SIG-M5 (cell line): ENCODE measurements at places on chromosomes 3 and 15.
A peak's percentile ranks its signal among the peaks of the same experiment; 100 is the strongest.

DNA sequence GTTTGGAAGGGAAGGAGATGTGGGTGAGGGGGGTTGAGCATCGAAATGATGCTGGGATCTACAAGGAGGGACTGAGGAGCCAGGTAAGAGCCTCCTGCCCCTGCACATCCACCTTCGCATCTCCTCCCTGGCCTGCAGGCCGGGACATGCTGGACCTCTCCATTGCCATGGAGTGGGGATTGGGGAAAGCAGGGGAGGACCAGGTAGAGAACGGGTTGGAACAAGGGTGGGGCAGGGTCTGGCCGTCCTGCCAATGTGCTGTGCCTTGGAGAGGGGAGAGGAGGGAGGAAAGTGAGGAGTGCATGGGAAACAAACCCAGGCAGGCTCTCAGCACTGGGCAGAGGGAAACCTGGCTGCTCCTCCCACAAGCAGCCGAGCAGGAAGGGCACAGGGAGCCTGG lies 10.6 kb downstream of the PLA2G4B start:
- DNase-seq, result no peak

- no peak for DNase-seq
Observed at GRCh38 chr3:169842960-169843359, 26.8 kb downstream of the LRRC31 start.

DNA sequence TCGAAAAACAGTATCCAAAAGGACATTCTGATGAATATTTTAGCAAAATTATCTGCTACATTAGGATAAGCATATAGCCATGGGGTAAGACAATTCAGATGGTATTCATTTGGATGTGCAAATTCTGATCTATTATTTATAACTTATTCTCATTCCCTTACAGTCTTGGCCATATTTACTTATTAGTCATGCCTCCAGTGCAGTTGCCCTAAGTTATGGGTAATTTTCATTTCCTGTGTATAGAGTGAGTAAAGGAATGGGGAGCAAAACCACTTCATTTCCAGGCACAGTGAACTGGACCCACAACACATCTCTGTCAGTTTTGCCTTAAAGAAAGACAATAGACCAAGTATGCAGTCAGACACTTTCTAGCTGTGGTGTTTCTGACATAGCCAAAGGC lies 134.3 kb downstream of the POLQ start:
- no peak for DNase-seq

DNA sequence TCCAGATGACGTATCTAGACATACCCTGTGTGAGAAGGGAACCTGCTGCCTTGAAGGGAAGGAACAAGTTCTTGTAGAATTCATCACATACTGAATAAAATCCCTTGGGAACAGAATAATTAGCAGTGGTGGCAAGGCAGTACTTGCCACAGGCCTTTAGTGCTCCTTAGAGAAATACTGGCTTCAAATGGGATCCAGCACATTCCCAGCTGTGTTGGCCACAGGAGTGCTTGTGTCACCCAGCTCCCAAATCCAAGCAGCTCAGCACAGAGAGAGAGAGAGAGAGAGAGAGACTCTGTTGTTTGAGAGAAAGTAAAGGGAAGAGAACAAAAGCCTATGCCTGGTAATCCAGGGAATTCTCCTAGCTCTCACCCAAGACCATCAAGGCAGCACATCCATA lies 969.0 kb upstream of the ALCAM start:
- no peak for DNase-seq

DNA sequence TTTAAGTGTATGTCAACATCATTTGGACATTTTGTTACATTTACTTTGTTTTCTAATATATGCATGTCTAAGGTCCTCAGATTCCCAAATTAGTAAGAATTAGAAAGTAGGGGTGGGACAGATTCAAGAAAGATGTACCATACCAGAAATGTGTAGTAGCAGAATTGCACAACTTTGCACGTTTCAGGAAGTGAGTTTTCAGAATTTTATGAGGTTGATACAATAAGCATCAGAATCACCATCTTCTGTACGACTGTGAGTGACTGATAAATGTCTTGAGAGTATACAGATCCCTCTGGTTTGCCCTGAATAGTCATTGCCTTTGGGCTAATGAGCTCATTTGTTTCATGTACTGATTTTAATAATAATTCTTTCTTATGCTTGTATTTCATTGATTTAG lies 9.3 kb downstream of the ARIH2 start:
- peak; percentile 39 for DNase-seq

GRCh38 chr15:65619626-65620290 lies 2.0 kb upstream of the SLC24A1 start:
- no peak for DNase-seq

- no peak for DNase-seq
Observed at GRCh38 chr15:80915472-80915871, 74.1 kb downstream of the MESD start.

DNA sequence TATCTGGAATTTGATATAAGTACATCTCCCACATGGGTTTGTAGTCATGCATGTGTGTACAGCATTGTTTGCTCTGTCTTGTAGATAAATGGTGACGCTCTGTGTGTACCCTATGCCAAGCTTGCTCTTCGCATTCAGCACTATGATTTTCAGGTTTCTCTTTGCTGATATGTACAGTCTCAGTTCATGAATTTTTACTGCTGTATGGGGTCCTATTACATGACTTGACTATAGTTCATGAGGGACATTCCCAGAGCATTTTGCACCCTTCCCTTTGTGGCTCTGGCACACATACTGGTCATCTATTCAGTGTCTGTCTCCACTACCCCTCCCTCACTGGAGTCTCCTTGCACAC lies 132.7 kb downstream of the EEFSEC start:
- DNase-seq, result no peak

DNA sequence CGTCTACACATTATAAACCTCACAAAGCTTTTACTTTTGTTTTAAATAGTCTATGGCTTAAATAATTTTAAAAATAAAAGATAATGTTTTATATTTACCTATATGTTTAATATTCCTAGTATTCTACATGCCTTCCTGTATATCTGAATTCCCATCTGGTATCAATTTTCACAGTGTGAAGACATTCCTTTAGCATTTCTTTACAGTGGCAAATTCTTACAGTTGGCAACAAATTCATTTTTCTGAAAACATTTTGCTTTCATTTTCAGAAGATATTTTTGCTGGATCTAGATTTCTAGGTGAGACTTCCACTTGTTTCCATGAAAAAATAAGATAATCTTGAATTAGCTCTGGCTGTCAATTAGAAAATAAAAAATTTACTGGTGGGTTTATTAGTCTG lies 471.4 kb upstream of the NAALADL2 start:
- DNase-seq, result no peak

GRCh38 chr3:11534793-11535101 lies 109.0 kb downstream of the VGLL4 start:
- DNase-seq, result no peak

- no peak for DNase-seq
Observed at GRCh38 chr3:168885028-168885427, 778.5 kb downstream of the MECOM start.

- no peak for DNase-seq
Observed at GRCh38 chr3:100023150-100023549, 91.2 kb downstream of the FILIP1L start.

- no peak for DNase-seq
Observed at GRCh38 chr3:45774581-45775521, 21.5 kb downstream of the SLC6A20 start.

GRCh38 chr3:64188810-64189560 lies 36.3 kb downstream of the PRICKLE2 start:
- no peak for DNase-seq

- no peak for DNase-seq
Observed at GRCh38 chr3:37630441-37630840, 231.2 kb upstream of the CTDSPL start.

GRCh38 chr3:187648177-187648576 lies 22.0 kb downstream of the SST start:
- no peak for DNase-seq

- no peak for DNase-seq
Observed at GRCh38 chr3:185402561-185402960, 39.6 kb downstream of the MAP3K13 start.

DNA sequence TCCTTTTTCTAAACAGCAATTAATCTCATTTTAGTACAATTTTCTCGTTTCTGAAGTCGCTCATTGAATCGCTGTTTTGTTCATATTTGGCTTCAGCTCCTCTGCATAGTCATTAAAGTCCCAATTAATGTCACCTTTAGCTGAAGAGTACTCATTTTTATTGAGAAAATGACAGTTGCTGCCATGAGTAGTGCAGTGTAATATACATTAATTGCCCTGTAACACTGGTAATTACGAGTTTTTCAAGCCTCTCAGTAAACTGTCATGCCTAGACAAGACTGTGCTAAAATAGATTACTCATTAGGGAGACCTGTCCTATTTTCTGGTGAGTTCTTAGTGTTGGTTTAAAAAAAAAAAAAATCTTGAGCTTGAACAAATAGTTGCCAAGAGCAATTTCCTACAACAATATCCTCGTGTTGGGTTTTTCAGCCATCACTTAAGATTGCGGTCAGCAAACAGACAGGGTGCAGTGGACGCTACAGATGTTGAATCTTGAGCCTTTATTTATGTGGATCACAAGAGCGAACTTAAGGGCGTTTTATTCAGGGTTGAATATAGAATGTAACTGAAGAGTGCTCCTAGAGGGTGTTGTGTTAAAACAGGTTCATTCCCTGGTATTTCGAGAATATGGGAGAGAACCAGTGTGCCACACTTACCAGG lies 176.0 kb downstream of the CDIN1 start:
- DNase-seq, result no peak

GRCh38 chr3:63508305-63508704 lies 144.2 kb upstream of the SNTN start:
- DNase-seq, result no peak

GRCh38 chr3:112745567-112746248 lies 101.0 kb downstream of the CD200R1L start:
- no peak for DNase-seq

- DNase-seq, result no peak
Observed at GRCh38 chr3:67037615-67038014, 39.5 kb downstream of the KBTBD8 start.

- no peak for DNase-seq
Observed at GRCh38 chr15:60026555-60026954, 22.4 kb downstream of the FOXB1 start.

DNA sequence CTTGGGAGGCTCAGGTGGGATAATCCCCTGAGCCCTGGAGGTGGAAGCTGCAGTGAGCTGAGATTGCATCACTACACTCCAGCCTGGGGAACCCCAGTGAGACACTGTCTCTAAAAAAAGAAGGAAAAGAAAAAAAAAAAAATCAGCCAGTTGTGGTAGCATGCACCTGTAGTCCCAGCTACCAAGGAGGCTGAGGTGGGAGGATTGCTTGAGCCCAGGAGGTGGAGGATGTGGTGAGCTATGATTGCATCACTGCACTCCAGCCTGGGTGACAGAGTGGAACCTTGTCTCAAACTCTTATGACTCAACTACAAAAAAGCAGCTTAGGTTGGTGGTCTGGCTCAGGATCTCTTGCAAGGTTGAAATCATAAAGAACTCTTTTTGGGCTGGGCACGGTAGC lies 19.3 kb upstream of the GPX1 start:
- peak; percentile 40 for DNase-seq

DNA sequence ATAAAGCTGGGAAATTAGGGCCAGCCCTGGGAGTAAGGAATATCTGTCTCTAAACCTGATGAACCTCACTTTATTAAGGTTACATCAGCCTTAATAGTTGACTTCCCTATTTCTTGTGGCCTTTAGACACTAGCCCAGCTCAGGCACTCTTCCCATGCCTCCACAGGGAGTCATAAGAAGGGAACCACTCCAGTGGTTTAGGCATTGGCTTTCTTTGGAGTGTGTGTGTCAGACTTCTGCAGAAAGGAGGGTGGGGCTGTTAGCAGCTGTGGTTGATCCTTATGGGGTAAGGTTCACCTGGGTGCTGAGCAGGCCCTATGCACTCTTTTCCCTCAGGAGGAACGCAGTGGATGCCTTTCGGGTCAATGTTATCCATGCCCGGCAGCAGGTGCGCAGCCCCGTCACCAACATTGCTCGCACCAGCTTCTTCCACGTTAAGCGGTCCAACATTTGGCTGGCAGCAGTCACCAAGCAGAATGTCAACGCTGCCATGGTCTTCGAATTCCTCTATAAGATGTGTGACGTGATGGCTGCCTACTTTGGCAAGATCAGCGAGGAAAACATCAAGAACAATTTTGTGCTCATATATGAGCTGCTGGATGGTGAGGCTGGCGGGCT lies 4.0 kb downstream of the AP2M1 start:
- DNase-seq, result no peak

DNA sequence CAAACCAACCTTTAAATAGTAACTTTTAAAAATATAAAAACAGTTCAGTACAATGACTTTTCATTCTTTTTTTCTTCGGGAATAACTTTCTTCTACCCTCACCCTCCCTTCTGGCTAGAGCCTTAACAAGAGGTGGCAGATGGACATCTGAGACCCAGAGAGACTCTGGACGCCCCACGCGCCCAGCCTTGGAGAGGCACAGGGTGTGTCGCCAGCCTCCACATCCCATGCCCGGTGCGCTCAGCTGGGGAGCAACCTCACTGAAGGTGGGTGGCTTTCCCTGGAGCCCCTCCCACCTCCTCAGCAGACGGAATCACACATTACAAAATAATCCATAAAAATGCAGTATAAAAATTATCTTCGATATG lies 49.5 kb downstream of the TLE3 start:
- no peak for DNase-seq

GRCh38 chr3:11155341-11156025 lies 1.2 kb downstream of the HRH1 start:
- DNase-seq, result no peak

DNA sequence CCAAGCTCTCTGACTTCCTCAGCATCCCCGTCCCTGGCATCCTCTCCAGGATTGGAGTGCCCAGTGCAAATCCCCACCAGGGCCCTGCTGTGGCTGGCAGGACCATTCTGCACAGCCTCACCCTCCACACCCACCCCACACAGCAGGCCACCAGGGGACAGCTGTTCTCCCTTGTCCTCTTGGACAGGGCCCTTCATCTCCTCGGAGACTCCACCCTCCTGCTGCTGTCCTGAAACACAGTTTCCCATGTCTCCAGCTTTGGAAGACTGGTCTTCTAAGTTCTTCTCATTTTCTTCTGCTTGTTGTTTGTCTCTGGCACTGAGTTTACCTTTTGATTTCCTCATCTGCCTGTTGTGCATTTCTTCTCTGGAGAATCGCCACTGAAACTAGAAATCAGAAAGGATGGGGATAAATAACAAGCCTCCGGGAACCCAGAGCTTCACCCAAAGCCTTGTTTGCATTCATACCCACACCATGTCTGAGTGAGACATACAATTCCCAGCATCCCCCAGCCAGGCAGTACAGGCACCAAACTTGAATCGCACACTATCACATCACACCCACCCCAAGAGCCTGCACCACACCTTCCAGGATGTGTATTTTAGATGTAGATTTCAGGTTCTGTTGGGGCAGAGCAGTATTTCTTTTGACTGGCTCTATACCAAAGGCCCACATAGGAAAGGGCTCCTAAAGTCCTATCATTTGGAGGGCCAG lies 52.0 kb downstream of the OXNAD1 start:
- DNase-seq, result no peak

DNA sequence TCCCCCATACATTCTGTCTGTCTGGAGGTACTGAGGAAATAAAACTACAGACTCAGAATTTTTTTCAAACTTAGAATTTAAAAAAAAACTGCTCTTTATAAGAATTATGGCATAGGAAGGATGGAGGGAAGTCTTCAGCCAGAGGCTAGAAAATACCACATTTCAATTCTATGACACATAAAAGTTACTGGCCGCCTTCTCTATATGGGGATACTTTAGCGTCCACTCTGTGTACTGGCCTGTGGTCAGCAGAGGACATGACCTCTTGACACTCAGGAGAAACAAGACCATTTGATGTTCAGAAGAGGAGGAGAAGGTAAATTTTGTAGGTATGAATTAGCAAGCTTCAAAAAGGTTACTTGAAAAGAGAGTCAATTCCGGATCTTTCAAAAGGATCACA lies 417.4 kb downstream of the MFSD1 start:
- DNase-seq, result no peak
